Tibial artery (tissue), 4 donors: ENCODE measurements at places on chromosomes 7 and 10.

DNA sequence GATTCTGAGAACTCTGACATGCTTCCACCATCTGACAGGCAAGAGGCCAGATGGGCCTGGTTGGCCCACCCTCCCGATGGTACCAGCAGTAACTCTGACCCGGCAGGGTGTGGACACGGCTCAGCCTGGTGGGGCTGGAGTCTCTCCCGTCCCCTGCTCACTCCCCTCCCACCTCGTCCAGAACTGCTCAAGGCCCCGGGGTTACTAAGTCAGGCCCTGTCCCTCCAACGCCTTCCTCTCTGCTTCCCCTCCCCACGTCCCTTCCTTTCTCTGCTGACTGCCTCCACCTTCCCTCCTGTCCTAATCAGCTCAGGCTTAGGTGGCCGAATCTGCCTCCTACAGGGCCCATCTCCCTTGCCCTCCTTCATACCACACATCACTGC is 12.5 kb downstream of the CALML5 start:
- no peak for DNase-seq

- DNase-seq, result no peak
Measured at GRCh38 chr7:135508883-135509588, 866 bp downstream of the CNOT4 start.

GRCh38 chr10:92405419-92405924 is 114.5 kb downstream of the MARCHF5 start:
- DNase-seq, result no peak

- DNase-seq, result no peak
Measured at GRCh38 chr7:28980451-28981160, 22.5 kb upstream of the TRIL start.

- no peak for DNase-seq
Measured at GRCh38 chr7:19112274-19113001, 5.0 kb downstream of the TWIST1 start.

- DNase-seq, result no peak
Measured at GRCh38 chr10:131186547-131187253, 124.8 kb downstream of the TCERG1L start.

GRCh38 chr10:11846542-11846941 is 23.4 kb downstream of the PROSER2 start:
- no peak for DNase-seq

- DNase-seq, result no peak
Measured at GRCh38 chr10:117610321-117610720, 67.8 kb downstream of the EMX2 start.

DNA sequence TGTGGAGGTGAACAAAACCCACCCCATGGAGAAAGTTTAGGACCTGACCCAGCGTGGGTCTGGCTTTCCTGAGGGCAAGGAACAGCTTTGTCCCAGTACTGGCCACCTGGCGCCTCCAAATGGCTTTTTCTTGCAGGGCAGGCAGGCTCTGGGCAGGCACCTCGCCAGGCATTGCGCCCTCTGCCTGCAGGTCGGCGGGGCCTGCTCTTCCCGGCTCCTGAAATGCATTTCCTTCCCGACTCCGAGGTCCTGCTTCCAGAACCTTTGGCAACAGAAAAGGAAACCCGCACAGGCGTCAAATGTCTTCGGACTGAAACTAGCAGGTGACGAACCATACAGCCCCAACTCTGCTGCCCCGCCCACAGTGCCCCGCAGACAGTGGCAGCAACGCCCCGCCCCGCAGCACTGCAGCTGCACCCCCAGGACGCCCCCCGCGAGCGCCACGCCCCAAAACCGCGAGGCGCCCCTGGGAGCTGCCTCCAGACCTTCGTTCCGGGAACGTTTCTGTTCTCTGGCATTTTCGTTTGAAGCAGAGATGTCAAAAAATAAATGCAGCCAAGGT is 65.5 kb downstream of the C10orf143 start:
- DNase-seq, result no peak

DNA sequence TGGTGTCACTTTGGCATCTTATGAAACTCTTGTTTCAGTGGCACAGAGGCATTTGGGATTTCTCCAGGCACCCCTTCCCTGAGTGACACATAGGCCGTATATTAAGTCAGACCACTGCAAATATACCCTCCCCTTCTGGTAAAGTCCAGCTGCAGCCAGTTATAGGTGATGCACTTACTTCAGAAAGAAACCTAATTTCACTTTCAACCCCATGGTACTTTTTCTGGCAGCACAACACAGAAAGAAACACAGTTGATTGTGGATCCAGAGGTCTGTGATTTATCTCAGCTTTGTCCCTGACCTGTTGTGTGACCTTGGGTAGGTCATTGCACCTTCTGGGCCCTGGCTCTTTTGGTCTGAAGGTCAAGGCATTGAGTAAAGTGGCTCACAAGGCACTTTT is 173.2 kb downstream of the BUB3 start:
- DNase-seq, result no peak

DNA sequence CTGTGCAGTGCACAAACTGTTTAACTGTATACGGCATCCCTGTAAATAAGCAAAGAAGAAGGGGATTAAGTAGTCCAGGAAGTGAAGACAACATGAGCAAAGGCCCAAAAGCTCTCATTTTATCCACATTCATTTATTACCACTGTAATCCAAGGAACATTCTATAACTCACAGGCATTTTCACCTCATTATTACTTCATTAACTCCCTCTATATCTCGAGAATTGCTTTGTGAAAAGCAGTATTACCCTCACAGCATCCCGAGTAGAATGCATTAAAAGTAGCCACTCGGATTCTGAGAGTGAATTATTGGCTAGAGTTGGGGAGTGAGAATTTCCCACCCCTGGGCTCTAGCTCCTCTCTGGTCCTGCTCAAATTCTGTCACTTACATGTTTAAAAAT is 51.0 kb upstream of the CHCHD3 start:
- no peak for DNase-seq

DNA sequence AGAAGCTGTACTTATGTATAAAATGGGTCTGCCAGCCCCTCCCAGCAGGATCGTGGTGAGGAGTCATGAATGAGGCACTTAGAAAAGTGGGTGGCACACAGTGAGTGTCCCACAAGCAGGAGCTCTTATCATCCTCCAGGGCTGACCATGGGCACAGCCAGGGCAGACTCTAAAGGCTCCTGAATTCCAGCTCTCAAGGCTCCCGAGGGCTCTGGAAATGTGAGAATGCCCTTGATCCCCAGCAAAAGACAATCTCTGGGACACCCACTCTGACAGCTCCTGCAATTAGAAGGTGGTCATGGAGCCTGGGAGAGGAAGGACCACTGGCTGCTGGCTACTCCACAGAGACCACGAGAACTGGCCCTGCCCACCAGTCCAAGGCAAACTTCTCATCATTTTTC is 1.6 kb downstream of the VSTM4 start:
- DNase-seq, result no peak

DNA sequence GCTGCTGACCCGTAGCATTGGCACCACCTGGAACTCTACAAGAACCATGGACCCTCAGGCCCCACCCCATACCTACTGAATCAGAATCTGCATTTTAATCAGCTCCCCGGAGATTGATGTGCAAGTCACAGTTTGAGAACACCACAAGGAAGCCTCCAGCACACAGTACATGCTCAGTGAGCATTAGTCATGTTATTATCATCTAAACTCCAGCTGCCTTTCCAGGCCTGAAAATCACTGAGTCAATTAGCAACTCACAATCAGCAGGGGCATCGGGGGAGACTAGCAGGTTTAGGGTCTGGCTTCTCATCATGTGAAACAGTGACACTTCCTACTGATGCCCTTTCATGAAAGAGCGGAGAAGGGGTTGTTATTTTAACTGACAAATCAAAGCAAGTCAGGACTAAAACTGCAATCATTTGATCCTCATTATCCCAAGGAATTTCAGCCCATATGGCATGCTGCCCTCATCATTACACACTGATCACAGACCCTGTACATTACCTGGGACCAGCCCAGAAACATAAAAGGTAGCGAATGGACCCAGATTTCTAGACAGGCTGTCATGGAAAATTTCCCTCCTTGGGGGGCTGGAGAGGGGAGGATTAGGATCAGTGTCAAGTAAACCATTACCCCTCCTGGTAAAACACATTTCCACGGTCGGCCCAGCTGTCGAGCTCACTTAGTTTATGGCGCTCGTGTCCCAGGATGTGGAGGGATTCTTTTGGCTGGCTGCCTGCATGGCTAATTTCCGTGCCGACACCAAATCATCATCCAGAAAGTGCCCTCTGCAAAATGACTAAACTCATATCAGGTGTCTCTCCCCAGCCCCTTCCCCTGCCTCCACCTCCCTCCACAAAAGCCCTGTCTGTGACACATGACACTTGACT is 122.8 kb downstream of the PRLHR start:
- no peak for DNase-seq

GRCh38 chr10:122689146-122689820 is 10.4 kb downstream of the C10orf120 start:
- no peak for DNase-seq

DNA sequence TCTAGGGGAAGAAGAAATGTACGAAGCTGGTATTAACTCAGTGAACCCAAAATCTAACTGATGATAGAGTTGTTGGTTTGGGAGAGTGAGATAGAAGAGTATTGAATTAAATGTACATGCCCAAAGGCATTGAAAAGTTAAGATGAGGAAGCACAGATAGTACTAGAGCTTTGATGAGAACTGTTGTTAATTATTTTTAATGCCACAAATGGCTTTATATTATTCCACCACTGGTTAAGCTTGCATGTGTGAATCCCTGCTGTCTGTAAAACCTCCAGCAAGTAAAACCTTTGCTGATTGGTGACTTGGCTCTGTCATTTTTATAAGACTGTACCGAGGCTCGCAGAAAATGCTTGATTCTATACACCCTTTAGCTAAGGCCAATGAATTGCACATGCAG is 382.7 kb upstream of the LRGUK start:
- DNase-seq, result no peak

- peak; percentile 38 for DNase-seq
Measured at GRCh38 chr10:71128311-71128980, 83.9 kb upstream of the UNC5B start.

GRCh38 chr10:47454008-47454779 is 29.7 kb downstream of the ANXA8 start:
- no peak for DNase-seq

DNA sequence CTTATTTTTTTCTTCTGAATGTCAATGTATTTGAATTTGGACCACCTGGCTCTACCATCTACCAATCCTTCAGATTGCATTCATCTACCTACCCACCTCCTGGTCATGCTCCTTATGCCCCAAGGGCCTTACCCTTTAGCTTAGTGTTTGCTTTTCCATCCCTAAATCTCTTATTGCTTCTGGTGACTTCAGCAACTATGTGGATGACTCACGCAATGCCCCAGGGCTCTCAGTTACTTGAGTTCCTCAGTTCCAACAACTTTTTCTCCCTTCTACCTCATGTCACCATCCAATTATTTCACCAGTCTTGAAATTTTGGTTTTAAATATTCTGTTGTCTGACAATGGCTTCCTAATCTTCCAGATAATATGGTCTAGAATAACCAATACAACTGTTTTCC is 118.9 kb downstream of the CFAP58 start:
- DNase-seq, result no peak

- no peak for DNase-seq
Measured at GRCh38 chr7:19016140-19016539, 101.3 kb downstream of the TWIST1 start.

GRCh38 chr10:108812296-108812695 is 1111.0 kb downstream of the XPNPEP1 start:
- no peak for DNase-seq

- DNase-seq, result no peak
Measured at GRCh38 chr7:95335093-95335492, 10.8 kb upstream of the PON1 start.

- no peak for DNase-seq
Measured at GRCh38 chr7:137768366-137768765, 78.4 kb downstream of the DGKI start.

- DNase-seq, result no peak
Measured at GRCh38 chr10:44030738-44031137, 354.2 kb downstream of the CXCL12 start.

- no peak for DNase-seq
Measured at GRCh38 chr10:28367413-28367812, 64.5 kb upstream of the MPP7 start.

DNA sequence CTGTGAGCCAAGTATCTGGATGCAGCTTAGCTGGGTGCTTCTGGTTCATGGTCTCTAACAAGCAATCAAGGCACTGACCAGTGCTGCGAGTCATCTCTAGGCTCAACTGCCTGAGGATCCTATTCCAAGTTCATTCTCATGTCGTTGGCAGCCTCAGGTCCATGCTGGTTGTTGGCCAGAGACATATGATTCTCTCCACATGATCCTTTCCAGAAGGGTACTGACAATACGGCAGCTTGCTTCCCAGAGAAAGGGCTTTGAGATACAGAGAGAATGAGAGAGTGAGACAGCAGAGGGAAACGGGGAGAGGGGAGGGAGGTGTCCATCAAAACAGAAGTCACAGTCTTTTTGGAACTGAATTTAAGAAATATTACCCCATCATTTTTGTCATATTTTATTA is 405.6 kb downstream of the XPNPEP1 start:
- DNase-seq, result no peak

- DNase-seq, result no peak
Measured at GRCh38 chr7:156539999-156540398, 100.6 kb upstream of the RNF32 start.

DNA sequence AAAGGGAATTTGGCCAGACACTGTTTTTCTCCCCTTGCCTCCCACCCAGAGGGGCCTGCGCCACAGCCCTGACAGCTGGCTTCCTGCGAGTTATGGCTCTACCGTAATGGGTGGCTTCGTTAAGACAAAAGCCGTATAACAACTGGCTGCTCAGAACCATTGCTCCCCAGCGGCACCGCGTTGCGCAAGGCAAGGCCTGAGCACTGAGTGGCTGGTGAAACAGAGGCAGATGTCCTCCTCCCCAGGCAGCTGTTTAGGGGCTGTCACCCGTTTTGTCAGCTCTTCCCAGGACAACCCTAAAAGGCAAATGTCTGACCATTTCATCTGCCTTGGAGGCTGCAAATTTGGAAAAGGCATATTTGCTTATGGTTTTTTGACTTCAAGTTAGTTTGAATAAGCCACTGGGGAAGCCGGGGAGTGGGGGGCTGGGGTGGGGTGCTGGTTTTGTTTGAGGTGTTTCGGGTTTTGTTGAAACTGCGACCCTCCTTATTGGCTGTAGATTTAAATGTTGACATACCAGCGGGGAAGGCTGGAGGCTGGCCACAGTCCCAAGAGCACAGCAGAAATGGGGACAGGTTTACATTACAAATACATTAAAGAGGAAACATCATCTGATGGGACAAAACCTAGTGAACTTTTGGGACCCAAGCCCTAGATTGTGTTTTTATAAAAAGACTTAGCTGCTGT is 681 bp upstream of the SPOCK2 start:
- DNase-seq, result no peak

GRCh38 chr7:136807598-136807997 is 60.9 kb upstream of the CHRM2 start:
- DNase-seq, result no peak
